ENCODE measurements at places on chromosomes 4 and X. TPM values are rescaled to one million over a fixed set of nuclear protein-coding genes. Genes with fewer than 3 reads are reported as not detected.

The MYOZ2 gene
- total RNA-seq = not detected

DNA sequence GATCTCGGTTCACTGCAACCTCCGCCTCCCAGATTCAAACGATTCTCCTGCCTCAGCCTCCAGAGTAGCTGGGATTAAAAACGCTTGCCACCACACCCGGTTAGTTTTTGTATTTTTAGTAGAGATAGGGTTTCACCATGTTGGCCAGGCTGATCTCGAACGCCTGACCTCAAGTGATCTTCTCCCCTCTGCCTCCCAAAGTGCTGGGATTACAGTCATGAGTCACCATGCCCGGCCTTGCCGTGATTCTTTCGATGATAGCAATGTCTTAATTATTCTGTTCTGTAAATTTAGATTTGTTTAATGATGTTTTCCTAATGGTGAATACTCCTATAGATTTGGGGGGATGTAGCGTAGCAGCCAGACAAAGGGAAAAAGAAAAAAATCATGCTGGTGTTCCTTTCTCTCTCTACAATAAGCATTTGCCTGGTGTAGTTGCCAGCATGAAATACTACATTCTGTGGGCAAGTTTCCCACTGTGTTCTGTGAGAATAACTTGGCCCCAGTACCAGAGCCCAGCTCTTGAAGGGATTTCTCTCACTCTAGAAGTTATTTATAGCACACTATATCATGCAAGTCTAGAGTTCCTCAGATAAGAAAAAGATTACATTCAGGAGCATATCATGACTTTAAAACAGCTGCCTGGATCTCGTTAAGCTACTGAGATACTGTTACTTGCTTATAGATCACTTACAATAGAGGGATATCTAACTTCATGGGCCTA lies 15.4 kb downstream of the NIPAL1 start:
- peak; percentile 31 for DNase-seq

DNA sequence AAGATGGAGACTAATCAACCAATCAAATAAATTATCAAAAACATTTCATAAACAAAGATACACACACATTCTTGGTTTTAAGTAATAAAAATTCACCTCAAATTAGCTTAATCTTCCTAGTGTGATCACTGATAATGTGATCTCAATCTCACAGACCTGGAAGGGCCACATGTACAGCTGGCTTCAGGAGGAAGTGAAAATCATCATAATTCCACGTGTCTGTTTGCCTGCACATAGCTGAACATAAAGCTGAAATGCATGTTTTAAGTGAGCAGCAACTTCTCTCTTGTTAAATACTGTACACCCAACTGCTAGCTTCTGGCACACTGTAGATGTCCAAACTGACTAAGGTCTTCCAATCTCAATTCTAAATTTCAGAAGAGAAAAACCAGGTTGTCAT lies 53.8 kb downstream of the ARHGAP6 start:
- no peak for DNase-seq

The USP17L17 gene
- not detected for total RNA-seq

The MAGEA1 gene
- total RNA-seq = 153 TPM

The MAGIX gene
- 2.3 TPM for total RNA-seq

All from H4 (cell line).